Nephron progenitor cell (in vitro differentiated cells): ENCODE measurements at places on chromosomes 12 and 14.

GRCh38 chr14:56807386-56808109 is 2.7 kb downstream of the OTX2 start:
- DNase-seq: peak; percentile 41

DNA sequence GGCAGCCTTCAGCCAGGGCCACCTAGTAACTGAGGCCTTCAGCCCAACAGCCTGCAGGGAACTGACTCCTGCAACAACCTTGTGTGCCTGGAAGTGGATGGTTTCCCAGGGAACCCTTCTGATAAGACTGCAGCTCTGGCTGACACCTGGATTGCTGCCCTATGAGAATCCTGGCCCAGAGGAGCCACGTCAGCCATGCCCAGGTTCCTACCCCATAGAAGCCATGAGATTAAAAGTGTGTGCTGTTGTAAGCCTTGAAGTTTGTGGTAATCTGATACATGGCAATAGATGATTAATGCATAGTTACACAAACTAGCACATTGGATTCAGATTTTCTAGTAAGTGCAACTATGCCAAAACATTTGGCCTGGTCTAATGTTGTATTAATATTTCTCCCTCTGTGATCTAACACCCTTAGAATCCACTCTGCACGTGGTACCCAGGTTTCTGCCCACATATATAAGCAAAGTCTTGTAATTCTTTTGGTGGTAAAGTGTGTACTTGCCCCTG is 64.8 kb upstream of the BEGAIN start:
- DNase-seq: no peak

DNA sequence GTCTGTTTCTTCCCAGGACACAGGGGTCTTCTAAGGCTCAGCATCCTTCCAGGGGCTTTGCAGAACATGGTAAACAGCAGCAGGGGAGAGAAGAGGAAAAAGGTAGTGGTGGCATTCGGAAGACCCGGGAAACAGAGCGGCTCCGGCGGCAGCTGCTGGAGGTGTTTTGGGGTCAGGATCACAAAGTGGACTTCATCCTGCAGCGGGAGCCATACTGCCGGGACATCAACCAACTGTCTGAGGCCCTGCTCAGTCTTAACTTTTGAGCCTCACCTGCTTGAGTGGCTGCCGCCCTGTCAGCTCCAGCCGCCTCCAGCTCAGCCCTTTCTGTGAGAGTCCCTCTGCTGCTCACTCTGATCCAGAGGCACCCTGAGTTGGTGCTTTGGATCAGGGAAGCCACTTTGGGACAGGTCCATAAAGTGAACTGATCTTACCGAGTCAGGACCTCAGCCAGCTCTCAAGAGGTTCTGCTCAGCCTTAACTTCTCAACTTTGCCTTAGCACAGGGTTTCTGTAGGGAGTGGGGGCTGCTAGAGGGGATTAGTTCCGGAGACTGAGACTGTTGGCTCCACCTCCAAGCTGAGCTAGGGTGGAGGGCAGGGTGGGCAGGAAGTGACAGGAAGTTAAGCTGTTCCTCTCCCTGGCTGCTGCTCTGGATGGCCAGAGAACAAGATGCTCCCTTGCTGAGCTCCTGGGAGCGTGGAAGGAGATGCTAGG is 5.4 kb downstream of the SDR39U1 start:
- no peak for DNase-seq

DNA sequence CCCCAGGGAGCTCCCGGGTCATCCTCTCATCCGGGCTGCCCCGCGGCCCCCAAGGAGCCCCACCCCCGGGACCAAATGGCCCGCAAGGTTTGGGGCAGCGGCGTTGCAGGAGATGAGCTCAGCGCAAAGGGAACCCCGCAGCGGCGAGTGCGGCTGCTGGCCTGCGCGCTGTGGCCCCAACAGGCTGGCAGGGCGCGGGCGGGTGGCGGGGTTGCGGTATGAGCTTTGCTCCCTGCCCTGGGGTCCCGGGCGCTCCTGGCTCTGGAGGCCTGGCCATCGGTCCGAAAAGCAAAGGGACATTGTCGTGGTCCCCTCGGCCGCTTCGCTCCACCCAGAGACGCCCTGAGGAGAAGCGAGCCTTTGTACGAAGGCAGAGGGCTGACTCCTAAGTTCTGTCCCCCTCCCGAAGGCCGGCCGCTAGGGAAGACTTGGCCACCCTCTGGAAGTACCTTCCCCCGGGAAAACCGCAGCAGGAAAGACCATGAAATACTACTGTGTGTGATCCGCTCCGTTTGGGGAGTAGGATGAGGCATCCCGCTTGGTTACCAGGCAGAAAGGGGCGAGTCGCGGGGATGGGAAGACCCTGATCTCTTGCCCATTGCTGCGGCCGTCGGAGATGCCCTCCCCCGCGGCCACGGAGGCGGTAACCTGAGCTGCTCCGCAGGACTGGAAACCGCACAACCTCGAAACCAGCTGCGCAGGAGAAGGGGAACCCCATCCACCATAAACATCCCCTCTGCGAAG is 620 bp upstream of the NID2 start:
- DNase-seq: peak; percentile 64

- no peak for DNase-seq
These were observed 84.6 kb upstream of the GRIP1 start for GRCh38 chr12:66763467-66763866.

DNA sequence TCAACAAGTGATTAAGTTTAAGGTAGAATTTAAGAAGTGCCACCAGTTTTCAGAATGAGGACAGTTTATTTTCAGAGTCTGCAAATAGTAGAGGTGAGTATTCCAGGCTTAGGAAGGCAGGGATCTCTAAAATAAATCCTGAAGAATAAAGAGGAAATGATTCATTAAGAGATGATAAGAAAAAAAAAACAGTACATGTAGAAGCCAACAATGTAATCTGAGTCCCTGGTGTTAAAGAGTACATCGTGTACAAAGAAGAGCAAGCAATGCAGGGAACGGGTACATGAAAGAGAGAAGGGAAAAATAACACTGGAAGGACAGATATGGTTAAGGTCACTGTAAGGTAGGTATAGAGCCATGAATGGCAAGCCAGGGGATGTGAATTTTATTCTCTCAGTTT is 95.2 kb upstream of the FOXG1 start:
- DNase-seq: no peak

DNA sequence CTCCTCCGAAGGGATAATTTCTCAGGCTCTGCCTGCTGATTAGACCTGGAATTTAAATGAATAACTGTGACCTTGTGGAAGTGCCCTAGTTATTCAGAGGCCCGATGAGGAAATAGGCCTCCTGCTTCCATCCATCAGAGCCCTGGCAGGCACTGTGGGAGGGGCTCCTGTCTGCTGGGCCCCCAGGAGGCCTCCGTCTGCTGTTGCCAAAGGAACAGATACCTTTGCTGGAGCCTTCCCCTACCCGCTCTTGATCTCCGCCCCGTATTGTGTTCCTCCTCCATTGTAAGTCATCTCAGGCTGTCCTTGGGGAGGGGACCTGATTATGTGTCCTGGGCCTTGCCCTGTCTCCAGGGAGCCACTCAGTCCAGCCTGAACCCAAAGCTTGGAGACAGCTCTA is 112.3 kb downstream of the NRXN3 start:
- peak; percentile 10 for DNase-seq

GRCh38 chr12:116697305-116697704 is 40.6 kb downstream of the SPRING1 start:
- DNase-seq: peak; percentile 35

DNA sequence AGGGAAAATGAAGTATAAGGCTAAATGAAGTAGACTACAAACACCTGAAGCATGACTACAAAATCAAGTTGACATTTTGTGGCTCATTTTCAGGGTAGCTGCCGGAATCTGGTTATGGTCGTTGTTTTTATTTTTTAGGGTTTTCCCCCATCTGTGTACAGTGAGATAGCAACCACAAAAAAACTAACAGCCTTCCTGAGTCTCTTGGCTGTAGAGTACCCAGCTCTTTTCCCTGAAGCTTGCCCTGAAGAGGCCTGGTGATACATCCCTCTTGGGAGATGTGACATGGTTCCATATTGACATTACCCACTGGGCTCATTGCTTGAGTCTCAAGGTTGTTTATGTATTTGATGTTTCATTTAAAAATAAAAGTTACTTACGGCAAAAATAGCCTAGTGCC is 424.0 kb downstream of the ZFP36L1 start:
- no peak for DNase-seq

DNA sequence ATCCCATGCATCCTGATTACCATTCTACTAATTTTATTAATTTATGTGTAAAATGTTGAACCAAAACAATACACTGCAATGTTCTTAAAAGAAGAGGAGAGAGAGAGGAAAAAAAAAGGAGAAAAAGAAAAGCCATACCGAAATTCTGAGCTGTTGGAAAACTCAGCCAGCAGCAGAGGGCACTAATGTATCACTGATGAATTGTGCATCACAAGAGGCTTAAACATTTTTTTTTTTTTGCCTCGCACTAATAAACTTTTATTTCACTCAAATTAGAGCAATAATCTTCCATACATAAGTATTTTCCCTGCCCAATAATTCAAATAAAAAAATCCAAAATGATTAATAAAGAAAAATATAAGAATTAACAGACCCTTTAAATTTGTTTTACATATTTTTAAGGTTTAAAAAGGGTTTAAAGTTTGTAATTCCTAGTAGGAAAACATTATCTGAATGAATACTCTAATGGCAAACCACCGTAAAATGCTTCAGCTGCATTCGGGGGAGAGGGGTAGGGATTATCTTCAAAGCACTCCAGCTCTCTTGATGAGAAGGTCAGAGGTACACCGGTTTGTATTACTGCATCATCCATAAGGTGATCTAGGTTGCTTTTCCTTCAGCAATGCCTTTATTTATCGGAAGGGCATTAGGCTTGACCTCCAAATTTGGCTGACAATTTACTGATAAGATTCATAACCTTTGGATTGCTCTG is 41.9 kb downstream of the ATP23 start:
- peak; percentile 53 for DNase-seq

DNA sequence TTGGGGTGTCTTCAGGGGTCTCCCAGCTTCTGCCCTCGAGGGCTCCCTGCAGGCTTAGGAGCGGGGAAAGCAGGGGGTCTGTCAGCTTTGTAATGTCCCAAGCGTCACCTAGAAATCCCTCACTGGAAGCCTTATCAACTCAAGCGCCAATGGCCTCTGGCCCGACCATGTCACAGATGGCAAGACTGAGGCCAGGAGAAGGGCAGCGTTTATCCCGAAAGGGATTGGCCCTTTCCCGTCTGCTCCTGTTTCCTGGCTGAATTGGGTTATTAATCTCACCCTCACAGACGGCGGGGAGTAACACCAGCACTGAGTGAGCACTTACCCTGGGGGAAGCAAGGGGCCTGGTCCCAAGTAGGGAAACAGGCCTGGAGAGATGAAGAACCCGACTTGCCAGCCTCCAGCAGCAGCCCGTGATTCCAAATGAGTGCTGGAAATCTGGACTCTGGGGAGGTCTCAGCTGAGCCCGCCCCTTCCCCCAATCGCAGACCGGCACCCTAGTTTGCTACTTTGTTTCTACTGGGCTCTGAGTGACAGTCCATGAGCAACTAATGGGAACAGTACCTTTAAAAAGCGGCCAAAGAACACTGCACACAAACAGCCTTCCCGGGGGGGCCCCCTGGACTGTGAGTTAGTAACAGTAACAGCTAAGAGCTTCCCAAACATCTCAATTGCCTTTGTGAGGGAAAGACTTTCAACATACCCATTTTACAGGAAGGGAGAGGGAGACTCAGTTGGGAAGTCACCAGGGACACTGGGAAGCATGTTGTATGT is 2.1 kb upstream of the NCOR2 start:
- no peak for DNase-seq

- DNase-seq: no peak
These were observed 201.3 kb upstream of the FOXN3 start for GRCh38 chr14:89618330-89618708.

DNA sequence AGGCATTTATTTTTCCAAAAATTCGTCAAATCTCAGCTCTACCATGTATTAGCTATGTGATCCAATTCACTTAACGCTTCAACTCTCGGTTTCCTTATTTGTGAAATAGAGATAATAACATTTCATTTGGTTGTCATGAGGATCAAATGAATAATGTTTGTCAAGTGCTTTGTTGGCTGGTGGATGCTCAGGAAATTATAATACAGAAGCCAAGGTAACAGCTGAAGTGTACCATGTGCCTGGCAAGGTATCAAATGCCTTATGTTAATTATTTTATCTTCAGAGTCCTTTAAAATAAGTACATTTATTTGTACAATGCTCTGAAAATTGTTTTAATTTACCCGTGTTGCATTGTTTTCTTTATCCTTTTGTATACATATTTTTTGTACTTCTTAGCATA is 6.1 kb upstream of the PRKCH start:
- DNase-seq: no peak

GRCh38 chr14:86955771-86956354 is 1037.1 kb downstream of the GALC start:
- DNase-seq: no peak

DNA sequence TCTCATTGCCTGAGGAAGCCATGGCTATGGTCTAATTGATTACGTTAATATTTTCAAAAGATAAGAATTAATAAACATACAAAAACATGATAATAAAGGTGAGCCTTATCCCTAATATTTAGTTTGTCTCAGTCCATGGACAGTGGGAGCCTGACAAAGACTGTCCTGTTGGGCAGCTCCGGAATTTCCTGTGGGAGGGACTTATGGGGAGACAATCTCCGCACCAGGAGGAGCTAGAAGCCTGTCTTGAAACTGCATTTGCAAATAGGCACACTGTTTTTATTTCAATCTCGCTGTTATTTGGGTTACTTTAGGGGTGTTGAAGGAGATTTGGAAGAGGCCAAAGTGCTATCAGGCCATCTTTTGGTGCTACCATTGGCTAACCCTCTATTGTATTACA is 50.8 kb upstream of the ZDHHC17 start:
- DNase-seq: no peak

- DNase-seq: no peak
These were observed 708 bp upstream of the TCTN1 start for GRCh38 chr12:110613071-110613770.

- no peak for DNase-seq
These were observed 70.8 kb downstream of the FBXL14 start for GRCh38 chr12:1523558-1524050.

DNA sequence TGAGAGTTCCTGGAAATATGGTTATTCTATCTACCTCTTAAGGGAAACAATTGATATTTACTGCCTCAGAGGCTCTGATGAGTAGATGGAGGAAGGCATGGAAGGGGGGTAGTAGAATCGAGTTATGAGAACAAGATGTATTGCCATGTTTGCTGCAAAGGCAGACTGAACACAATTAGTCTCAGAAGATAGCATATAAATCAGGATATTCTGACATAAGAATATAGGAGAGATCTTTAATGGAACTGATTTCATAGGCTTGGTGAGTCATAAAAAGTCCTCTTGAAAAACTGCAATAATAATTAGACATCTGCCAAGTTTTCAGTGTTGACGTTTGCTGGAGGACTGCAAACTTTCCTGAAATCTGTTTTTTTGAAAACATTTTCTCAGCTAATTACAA is 636.1 kb downstream of the TMTC2 start:
- no peak for DNase-seq

DNA sequence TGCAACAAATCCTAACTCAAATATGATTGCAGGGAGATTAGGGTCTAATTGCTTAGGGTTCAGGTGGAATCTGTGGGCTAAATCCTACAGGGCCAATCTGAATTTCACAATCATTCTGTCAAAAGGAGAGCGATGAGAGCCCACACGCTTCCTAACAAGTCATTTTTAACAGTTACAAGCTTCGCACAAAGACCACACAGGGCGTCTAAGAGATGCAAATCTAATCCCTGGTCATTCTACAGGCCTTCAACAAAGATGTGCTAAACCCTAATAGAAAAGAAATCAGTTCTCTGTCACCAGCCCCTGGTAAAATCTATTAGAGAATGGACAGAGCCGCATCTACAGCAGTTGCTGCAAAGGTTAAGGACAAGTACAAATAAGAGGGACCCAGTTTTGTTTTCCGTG is 15.3 kb downstream of the NKX2-1 start:
- DNase-seq: no peak
